NCI-H345 (cell line): ENCODE measurements at places on chromosomes 5 and 9.

- DNase-seq: no peak
Observed at GRCh38 chr9:132673355-132673754, 3.1 kb downstream of the GTF3C4 start.

- peak; percentile 1 for DNase-seq
Observed at GRCh38 chr5:39714036-39714698, 289.4 kb upstream of the DAB2 start.

DNA sequence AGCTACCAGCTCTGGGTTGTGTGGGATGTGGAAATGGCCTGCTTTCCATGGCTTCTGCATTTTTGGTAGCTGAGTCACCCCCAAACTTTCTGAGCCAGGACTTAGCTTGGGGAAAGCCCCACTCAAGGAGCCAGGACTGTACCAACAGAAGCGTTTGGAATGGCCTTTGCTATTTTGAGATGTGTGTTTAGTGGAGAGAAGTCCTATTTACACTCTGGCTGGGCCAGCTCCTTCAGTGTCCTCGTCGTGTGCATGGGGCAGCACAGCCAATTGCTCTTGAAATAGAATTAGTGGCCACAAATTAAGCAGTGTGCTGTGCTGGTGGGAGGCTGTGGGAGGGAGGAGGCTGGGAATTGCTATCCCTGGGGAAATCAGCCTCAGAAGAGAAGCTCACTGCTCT lies 51.6 kb downstream of the ENTREP1 start:
- DNase-seq: no peak

DNA sequence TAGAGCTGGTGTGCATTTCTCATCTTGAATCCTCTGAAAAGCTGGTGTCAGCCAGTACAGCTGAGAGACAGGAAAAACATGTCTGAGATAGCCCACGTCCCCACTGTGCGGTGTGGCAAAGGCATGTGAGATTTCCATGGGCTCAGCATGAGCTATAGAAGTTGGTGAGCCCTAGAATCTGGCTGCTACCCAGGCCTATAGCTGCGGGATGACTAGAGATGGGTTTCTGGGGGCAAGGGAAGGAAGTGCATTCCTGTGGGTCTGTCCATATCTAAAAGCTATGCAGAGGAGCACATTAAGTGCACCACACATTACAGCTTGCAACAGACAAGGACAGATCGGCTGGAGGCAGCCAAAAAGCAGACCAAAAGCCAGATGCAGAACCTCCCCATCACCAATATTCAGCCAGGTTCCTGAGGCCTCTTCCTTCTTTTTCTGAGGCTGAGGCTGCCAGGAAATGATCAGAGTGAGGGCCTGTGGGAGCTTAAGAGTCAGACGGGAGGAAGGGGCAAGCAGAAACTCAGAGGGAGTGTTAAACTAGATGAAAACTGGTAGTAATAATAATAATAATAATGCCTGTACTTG lies 55.8 kb upstream of the RANBP3L start:
- DNase-seq: no peak

- no peak for DNase-seq
Observed at GRCh38 chr9:11340654-11341053, 727.9 kb upstream of the PTPRD start.

- DNase-seq: no peak
Observed at GRCh38 chr5:139078345-139078744, 119.8 kb downstream of the SIL1 start.

- peak; percentile 55 for DNase-seq
Observed at GRCh38 chr5:134524826-134525682, at the start of gene JADE2. TSS of gene JADE2 (plus strand) at chr5:134525670. CDS start at chr5:134535858, 10,188 bp downstream.
